ENCODE measurements at places on chromosomes 2 and 18.

DNA sequence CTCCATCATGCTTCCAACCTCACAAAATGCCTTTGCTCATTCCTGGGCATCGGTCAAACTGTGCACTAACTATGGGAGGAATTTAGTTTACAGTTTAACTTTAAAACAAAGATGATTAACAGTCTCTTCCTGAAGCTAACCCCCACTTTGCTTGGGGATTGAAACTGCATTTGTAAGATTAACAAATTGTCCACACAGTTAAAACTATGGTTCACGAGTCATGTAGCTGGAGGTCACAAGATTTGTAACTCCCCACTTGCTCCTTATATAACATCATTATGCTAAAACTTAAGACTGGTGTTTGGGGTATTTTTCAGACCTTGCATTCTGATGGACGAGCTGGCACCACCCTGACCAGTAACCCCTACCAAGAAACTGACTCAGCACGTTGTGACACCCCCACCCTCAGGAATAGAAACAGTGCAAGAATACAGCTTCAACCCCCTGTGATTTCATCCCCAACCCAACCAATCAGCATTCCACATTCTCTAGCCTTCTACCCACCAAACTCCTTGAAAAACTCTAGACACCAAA is 252.3 kb downstream of the MBD5 start:
- no peak for DNase-seq

GRCh38 chr18:48161911-48162698 is 231.6 kb upstream of the SMAD2 start:
- no peak for DNase-seq

DNA sequence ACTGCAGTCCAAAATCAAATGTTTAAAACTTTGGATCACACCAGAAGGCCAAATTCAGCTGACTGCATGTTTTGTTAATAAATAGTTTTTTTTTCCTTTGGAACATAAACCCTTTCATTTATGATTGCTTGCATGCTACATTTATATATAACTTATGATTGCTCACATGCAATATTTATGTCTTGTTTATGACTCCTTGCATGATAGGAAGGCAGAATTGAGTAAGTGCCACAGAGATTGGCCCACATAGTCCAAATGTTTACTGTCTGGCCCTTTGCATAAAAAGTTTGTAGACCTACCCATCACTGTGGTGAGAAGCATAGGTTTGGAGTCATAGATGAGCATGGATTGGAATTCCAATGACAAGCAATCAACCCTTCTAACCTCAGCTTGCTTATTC is 30.8 kb downstream of the WDFY1 start:
- no peak for DNase-seq

DNA sequence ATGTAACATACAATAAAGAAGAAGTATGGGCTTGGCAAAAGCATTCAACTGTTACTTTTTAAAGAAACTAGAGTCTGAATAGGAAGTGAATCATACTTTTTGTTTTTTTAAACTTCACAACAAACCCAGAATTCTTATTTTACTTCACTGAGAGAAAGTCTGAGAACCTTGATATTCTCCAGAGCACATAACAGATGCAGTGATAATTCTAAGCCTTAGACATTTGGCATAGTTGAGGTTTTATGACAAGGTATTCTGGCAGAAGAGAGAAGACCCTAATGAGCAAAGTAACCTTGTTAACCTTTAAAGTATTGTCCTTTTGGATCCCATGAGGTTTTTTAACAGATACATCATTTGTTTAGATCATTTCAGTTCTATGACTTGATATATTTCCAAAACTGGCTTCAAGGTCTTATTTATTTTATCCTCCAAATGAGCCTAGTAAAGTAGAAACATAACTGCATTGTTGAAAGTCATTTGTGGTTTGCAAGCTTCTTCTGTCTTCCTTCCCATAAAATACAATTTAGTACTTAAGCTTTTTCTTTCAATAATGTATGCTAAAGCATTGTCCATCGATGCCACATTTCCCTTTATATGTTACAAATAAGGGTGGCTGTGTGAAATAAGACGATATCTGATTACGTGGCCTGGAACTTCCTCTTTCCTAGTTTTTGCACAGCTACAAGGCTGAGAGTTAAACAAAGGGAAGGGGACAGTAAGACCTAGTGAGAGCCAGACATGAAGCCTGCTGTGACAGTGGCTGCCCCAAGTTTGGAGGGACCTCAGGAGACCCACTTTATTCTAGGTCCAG is 86.1 kb upstream of the ITPRID2 start:
- DNase-seq: no peak

DNA sequence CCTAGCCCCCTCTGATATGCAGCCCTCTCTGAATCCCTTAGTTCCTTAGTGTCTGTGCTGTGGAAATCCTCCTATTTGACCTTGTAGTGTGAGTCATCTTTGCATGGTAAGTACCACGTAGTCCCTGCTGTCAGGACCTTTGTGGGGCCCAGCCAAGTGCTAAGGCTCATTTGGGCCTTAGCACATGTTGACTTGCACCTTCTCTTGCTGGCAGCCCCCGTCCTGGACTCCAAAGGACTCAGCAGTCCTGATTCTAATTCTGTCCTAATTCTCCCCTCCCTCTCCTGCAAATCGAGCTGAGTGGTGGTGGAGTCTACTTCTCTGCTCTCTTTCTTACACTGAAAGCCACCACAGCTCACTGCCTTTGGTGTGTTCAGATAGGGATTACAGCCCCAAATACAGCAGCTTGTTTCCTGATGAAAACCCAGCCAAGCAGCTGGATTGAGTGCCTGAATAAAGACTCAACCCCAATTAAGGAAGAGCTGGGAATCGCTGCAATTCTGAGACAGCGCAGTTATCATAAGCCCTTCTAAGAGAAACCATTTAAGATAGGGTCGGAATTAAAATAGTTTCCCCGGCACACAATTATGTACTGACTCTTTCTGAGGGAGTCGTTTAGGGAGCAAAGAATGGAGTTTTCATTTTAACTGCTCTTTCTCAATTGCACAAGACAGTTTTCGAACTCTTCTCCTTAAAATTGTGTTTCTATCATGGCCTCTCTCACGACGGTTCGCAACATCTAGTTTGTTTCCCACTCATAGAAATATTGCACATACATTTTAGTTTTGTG is 215.6 kb upstream of the TNP1 start:
- no peak for DNase-seq

DNA sequence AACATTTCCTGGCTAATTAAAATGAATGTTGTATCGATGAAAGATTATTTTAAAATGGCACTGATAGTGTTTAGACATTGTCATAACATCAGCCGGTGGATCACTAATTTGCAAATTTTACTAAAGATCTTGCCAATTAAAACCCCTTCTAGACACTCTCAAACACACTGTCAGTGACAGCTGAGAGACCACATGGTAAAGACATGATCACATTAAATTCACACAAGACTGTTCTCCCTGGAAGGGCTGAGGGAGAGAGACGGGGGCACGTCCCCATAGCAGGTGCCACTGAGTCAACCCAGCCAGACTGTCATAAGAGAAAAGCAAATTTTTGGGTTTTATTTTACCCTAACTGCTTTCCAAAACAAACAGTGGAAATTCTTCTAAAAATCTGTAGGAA is 306.0 kb downstream of the TXNL1 start:
- DNase-seq: no peak

DNA sequence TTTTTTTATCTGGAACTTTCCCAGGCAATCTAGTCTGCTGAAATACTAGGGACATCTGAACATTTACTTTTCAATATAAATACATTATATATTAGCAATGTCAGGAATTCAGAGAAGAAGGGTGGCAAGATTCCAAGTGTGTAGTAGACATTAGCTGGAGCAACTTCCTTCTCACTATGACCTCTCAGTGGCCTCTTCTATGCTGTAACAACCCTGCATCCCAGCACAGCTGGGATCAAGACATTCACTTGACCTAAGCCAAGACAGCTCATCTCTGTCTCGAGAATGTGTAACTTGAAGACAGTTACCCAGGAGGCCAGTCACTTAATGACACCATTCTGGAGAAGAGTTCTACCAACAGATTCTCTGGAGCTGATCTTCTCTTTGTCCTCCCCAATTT is 61.7 kb upstream of the RALBP1 start:
- no peak for DNase-seq

GRCh38 chr2:233093721-233094120 is 33.6 kb downstream of the INPP5D start:
- no peak for DNase-seq

GRCh38 chr18:27887711-27888495 is 289.0 kb downstream of the CDH2 start:
- DNase-seq: no peak

- no peak for DNase-seq
Measured at GRCh38 chr2:204849892-204850291, 304.6 kb downstream of the PARD3B start.

GRCh38 chr2:56687169-56687568 is 503.4 kb downstream of the CCDC85A start:
- no peak for DNase-seq

DNA sequence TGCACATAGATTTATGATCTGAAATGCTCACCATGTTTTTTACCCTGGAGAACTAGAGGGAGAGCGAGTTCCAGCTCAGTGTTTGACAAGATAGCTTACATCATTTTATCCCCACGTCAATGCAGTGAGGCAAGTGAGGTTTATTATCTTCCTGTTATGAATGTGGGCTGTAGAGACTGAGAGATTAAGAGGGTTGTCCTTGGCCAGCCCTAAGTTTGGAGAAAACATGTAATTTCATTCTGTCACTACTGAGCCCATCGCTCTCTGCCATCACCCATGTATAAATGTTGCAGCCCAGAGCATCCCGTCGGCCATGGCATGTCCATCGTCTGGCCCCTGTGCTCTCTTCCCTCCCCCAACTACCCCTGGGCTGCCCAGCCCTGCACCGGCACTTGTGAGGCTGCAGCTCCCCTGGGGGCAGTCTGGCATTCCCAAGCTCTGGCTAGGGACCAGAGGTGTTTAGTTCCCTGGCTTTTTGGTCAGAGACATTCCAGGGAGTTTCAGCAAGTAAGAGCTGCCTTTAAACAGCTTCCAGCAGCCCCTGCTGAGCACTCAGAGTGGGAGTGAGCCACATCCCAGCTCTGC is 136.7 kb downstream of the ANTXR1 start:
- no peak for DNase-seq

- DNase-seq: no peak
Measured at GRCh38 chr18:48629730-48630324, 91.0 kb downstream of the CTIF start.

DNA sequence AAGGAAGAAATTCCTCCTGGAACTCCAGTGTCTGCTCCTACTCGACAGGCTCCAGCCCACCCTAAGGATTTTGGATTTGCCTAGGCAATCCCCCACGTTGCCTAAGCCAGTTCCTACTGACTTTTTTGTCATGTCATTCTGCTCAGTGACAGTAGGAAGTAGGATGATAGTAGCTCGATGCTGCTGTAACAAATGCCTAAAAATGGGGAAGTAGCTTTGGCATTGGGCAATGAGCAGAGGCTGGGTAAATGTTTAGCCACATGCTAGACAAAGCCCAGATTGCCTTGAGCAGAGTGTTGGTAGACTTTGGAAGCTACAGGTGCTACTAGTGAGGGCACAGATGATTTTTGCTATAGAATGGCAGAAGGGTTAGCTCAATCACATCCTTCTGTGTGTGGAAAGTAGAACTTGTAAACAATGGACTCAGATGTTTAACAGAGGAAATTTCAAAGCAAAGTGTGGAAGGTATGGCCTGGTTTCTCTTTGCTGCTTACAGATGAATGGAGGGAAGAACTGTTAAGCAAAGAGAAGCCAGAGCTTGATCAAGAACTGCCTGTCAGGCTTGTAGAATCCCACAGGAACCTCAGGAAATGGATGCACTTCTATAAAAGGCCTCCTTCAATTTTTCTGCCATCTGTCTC is 154.8 kb downstream of the RNF144A start:
- DNase-seq: no peak

GRCh38 chr2:146123714-146124113 is 1603.8 kb upstream of the ZEB2 start:
- DNase-seq: no peak

DNA sequence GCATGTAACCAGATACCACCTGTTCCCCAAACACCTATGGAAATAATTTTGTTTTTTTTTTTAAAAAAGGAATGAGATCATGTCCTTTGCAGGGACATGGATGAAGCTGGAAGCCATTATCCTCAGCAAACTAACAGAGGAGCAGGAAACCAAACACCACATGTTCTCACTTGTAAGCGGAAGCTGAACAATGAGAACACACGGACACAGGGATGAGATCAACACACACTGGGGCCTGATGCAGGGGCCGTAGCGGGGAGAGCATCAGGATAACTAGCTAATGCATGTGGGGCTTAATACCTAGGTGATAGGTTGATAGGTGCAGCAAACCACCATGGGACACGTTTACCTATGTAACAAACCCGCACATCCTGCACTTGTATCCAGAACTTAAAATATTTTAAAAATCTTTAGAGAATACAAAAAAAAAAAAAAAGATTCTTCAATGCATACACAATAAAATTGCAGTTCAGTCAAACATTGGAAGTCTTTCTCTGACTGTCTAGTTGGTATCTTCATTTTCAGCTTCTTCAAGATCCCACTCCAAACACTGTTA is 11.6 kb upstream of the CASP10 start:
- no peak for DNase-seq

DNA sequence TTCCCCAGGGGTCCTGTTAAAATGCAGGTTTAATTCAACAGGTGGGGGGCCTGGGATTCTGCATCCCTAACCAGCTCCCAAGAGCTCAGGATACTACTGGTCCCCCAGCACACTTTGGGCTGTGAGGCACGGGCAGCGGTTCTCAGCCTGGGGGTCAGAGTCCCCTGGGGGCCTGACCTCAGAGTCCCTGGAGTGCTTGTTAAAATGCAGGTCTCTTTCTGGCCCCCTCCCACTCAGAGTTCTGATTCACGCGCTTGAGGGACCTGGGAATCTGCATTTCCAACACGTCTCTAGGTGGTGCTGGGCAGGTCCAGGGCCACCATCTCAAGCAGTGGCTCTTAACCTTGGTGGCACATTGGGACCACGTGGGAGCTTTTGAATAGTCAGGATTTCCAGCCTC is 2.8 kb upstream of the OTOS start:
- no peak for DNase-seq

DNA sequence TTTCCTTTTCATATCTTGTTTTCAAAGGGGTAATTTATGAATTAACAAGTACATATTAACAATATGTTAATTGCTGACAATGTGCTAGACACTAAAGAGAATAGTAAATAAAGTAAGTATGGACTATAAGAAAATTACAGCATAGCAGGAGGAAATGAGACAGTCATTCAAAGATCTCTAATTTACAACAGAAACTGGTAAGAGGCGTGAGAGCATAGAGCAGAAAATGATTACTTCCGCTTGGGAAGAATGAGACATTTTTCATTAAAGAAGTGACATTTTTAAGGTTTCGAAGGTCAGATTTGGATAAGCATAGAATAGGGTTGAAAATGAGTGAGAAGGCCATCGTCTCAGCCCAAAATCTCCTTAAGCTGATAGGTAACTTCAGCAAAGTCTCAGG is 184.4 kb upstream of the SESTD1 start:
- DNase-seq: no peak

All from stimulated activated CD4-positive, alpha-beta T cell treated with anti-CD3 and anti-CD28 coated beads, Interleukin-4, amount 100 ng/mL, for 4 hours (primary cell).